Stimulated activated CD8-positive, alpha-beta memory T cell treated with anti-CD3 and anti-CD28 coated beads, Interleukin-7, amount 100 ng/mL, for 24 hours (primary cell): ENCODE measurements at places on chromosomes 12 and 14.
A peak's percentile ranks its signal among the peaks of the same experiment; 100 is the strongest.

DNA sequence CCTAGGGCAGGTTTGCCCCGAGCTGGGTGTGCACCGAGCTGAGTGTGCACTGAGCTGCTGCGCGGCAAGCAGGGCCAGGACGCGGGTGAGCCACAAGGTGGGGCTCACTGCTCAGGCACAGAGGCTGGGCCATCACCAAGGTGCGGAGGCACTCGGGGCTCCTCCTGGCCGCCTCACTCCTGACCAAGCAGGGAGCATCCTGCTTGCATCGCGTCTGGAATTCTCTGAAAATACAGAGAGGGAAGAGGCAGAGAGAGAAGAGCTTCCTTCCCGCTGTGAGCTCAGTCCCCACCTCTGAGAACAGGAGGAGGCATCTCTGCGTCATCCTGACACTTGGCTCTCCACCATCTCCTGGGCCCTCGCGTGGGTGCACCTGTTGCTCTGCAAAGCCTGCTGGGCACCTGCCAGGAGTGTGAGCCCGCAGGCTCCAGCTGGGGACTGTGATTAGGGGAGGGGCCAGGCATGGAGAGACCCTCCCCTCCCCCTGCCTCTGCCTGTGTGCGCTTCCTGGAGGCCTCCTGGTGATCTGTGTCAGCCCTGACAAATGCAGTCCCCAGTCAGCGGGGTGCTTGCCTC, 116.3 kb downstream of the GLT1D1 start:
- DNase-seq = no peak

- no peak for DNase-seq
These were observed 2.4 kb downstream of the GALNT6 start for GRCh38 chr12:51388846-51389245.

DNA sequence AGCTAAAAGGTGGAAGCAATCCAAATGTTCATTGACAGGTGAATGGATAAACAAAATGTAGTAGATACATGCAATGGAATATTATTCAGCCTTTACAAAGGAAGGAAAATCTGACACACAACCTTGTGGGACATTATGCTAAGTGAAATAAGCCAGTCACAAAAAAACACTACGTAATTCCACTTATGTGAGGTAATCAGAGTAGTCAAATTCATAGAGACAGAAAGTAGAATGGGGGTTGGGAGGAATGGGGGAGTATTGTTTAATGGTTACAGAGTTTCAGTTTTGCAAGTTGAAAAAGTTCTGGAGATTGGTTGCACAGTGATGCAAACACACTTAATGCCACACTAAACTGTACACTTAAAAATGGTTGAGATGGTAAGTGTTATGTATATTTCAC, 62.8 kb downstream of the LIN52 start:
- no peak for DNase-seq

DNA sequence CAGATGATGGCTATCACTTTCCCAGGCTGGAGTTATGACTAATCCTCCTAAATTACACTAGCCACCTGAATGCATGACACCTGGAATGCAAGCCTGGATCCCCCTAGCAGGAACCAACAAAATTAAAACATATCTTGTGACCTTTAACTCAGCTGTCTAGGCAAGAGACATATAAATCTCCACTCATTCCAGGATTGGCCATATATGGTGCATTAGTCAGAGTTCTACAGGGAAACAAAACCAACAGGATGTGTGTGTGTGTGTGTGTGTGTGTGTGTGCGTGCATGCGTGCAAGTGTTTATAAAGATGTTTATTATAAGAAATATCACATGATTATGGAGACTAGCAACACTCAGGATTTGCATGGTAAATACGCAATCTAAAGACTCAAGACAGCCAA, 212.8 kb downstream of the KIF21A start:
- no peak for DNase-seq

DNA sequence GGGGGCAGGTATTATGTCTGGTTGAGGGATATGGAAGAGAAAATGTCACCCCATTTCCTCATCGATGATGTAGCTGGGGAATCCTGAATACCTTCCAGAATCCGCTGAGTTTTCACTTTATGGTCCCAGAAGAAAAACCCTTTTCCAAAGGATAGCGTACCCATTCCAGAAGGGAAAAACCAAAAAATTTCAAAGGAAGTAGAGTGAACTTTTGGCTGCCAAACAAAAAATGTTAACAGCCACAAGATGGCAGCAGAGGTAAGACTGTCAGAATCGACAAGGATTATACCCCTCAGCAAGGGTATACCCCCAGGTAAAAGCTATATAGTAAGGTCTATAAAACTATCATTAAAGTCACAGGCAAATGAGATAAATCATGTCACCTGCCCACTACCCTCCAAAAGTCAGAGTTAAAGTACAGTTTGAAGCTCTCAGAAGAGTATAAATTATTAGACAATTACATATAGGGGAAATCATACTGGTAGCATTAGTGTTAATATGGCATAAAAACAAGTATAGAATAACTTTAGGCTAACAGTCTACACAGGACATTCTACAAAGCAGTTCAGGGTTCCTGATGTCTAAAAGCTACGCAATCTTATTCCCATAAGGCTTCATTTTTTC, 18.0 kb downstream of the ACIN1 start:
- no peak for DNase-seq

DNA sequence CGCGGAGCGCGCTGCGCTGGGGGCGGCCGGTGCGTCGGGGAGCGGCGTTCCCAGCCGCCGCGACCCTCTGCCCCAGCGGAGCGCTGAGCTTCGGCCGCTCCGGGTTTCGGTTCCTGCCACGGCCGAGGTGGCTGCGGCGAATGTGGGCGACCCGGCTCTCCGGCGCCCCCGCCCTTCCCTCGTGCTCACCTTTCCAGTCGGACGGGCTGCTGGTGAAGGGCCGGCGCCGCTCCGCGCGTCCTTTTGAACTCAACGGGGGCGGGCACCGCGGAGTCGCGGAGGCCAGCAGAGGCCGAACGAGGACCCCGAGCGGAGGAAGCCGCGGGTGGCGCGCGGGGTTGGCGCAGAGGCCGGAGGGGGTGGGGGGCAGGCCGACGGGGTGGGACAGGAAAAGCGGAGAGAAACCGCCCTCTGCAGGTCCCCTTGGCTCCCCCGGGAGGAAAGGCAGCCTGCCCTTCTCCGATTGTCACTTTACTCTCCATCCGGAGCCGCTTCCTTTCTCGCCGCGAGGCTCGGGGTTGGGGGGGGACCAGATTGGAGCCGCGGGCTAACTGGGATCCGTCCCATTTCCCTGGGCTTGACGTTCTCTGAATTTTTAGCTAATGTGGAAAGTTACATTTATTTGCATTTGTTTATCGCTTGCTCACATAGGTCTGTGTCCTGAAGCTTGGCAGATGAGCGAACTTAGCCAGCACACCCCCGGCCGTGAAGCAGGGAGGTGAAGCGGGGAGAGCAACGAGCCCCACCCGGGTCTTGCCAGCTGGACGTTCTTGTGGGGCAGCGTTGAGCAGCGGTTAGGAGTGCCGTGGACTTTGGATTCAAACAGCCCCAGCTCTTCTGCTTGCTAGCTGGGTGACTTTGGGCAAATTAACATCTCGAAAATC, at the start of gene SMAGP:
TSS of gene SMAGP (minus strand) at position 349 of the 884 bp plus-strand sequence. CDS start 1,137 bp downstream, outside the sequence.
- no peak for DNase-seq

- no peak for DNase-seq
These were observed 68.5 kb downstream of the BHLHE41 start for GRCh38 chr12:26056335-26056734.

- DNase-seq = no peak
These were observed 746.6 kb downstream of the LRFN5 start for GRCh38 chr14:42353315-42353714.

DNA sequence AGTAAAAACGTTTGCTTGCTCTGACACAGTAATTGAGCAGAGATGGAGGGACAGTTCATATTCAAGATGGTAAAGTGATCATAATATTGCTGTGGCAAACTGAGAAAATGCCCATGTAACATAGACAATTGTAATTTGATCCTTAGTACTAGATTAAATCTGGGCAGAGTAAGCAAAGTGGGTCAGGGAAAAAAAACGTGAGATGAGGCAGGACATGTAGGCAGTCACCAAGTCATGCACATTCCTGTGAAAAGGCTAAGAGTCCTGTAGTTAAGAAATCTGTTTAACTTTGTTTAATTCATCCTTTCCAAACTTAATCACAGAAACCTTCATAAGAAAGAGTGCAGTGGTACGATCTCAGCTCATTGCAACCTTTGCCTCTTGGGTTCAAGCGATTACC, 16.1 kb downstream of the BTBD7 start:
- no peak for DNase-seq

- DNase-seq = no peak
These were observed 14.3 kb upstream of the PAPLN start for GRCh38 chr14:73223049-73223448.

DNA sequence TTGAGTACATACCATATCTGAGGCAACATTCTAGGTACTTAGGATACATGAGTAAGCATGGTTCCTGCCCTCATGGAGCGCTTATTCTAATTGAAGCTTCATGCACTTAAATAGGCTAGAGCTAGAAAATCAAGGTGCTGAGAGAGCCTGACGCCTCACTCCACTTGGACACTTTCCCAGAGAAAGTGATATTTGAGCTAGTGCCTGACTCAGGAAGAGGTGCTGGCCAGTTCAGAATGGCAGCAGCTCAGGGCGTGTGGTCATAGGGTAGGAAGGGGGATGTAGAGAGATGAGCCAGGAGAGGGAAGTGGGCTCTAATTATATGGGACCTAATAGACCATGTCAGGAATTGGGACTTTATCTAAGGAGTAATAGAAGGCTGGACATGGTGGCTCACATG, 33.3 kb downstream of the TULP3 start:
- no peak for DNase-seq

- DNase-seq = peak; percentile 64
These were observed 3.5 kb upstream of the P2RX7 start for GRCh38 chr12:121128908-121129810.

DNA sequence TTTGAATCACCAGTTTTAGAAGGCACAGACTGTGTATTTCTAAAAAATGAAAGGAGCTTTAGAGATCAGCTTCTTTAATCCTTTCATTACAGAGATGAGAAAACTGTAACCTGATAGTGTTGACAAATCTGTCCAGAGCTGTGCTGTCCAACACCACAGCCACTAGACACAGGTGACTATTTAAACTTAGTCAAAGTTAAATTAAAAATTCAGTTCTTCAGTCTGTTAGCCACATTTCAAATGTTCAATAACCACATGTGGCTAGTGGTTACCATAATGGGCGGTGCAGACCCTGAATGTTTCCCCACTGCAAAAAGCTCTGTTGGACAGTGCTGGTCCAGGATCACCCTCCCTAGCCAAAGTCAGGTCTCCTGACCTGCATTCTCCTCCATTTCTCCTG, 21.6 kb downstream of the DAD1 start:
- DNase-seq = no peak
